ENCODE measurements at places on chromosomes 1 and 21.

DNA sequence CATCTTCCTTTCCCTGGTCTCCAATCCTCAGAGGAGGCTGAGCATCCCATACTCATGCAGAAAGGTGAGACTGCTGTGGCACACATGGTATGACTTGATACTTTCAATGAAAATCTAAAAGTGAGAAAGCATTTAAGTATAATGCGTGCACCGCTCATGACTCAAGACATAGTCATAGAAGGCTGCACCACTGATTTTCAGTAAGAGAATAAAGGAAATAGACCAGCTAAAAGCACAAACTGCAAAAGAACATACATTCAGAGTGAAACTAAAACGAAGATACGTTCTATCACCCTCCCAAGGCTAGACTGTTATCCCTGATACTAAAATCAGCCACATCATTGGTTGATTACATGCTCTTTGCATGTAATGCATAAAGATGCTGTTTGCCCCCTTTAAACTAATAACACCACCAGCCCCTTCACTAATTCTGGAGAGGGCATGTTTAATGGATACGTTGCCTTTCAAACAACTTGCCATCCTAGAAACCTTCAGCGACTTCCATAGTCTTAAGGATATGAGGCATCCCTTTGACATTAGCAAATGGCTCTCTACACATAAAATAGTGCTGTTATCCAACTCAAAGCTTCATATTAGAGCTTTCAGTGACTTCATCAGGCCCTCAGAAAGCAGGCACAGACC, 2.1 kb downstream of the PLD5 start:
- no peak for DNase-seq

- DNase-seq: no peak
Observed at GRCh38 chr1:222918801-222919477, 104.1 kb downstream of the DISP1 start.

DNA sequence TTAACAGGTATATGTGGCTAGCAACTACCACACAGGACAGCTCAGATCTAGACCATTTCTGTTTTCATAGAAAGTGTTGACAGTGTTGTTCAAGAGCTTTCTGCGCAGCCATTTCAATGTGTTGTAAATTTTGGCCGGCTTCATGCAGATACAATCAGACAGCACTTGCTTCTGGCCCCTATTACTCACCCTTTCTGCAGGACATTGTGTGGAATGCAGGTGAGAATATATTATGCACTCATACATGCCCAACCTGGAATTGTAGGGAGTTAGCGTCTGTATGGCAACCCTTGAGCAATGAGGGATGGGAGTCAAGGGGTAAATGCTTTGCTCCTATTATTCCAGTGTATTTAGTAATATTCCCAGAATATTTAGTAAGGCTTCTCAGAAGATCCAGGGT, 180.9 kb upstream of the PLXNA2 start:
- DNase-seq: no peak

GRCh38 chr1:93347334-93347899, 1.7 kb downstream of the DR1 start:
- no peak for DNase-seq

- DNase-seq: no peak
Observed at GRCh38 chr1:12618965-12619791, 1.2 kb upstream of the DHRS3 start.

DNA sequence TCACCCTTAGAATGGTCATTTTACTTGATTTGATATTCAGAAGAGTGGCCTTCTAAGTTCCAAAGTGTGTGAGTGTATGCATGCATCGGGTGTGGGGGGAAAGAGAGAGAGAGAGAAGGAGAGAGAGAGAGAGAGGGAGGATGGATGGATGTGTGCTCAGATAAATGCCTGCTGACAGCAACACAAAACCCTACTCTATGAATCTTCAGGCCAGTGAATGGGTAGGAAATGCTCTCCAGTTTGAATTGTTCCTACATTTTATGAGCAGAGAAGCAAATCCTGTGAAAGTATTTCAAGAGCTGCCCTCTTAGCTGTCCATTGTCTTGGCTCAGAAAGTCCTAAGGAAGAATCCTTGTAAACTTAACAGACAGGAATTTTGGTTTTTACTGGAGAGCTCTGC, 7.4 kb downstream of the JAM2 start:
- no peak for DNase-seq

DNA sequence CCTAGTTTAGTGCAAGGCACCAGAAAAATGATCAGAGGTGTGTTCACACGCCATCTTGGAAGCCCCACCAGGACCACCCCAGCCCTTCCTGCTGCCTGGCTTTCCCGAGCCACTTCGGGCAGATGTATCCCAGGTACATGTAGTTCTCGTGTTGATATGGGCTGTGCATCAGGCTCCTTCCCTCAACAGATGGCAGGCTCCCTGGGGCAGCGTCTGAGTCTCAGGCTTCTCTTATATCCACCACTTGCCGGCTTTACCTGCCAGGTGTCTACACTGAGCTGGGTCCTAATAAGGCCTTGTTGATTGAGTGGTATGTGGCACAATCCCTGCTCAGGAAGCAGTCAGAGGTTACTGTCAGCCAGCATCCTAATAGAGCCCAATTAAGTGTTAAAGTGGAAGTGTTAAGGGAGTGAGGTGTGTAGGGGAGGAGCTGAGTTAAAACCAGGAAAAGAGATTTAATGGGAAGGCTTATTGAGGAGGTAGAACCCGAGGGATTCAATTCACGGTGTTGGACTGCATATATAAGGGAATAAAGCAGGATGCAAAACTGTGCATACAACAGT, 8.5 kb downstream of the GPA33 start:
- DNase-seq: peak; percentile 35

- DNase-seq: no peak
Observed at GRCh38 chr1:237786066-237786719, 104.5 kb downstream of the ZP4 start.

DNA sequence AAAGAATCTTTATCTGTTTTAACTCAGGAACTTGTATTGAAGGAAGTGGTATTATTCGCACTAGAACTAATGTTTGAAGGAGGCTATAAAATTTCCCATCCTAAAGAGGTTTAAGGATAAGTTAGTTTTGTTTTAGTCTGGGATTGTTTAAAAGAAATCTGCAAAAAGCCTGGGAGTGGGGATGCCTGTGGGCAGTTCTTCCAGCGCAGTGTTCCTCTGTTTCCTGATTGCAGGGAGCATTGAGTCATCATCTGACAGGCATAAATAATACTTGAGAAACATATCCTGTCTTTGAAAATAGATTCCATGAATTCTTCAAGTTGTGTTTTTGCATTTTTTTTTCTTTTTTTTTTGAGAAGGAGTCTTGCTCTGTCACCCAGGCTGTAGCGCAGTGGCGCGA, 350.8 kb upstream of the PTBP2 start:
- DNase-seq: no peak

- no peak for DNase-seq
Observed at GRCh38 chr1:48068206-48068605, 71.0 kb upstream of the TRABD2B start.

GRCh38 chr1:97802011-97802410, 118.8 kb downstream of the DPYD start:
- no peak for DNase-seq

DNA sequence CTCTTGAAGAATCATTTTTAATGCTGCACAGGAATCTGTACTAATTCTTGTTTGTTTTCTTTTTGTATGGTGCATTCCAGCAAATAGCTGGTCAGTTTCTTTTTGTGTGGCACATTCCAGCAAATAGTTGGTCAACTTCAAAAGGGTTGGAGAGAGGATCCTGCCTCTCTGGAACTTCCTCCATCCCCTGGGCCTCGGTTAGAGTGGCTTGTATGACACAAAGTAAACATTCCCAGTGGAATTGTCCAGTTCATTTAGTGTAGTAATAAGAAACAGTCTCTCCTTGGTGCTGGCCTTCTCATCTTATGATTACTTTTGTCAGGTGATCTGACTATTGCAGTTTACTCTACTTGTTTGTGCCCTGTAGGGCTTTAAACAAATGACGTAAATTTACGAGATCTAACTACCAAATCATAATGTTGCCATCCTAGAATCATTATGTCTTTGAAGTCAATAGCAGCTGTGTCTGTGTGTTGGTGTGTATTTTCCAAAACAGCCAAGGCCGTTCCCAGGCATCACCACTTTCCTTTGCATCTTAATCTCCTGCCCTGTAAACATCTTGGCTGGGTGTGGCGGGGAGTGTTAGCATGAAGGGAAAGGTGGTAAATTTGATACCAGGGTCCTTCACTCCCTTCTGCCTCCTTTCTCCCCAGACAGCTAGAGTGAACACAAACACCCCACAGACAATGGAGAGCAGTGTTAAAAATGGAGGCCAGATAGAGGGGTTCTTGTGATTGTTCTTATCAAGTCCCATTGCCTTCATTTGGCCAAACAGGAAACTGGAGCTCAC, 77.9 kb downstream of the CDC7 start:
- no peak for DNase-seq

GRCh38 chr21:40331804-40332203, 464.6 kb downstream of the PCP4 start:
- DNase-seq: peak; percentile 62

- DNase-seq: no peak
Observed at GRCh38 chr1:236002572-236002971, 62.3 kb downstream of the NID1 start.
